ENCODE measurements at places on chromosomes 5 and 9.

- no peak for DNase-seq
- H3K27ac ChIP-seq: no peak overlapping the region
- no peaks in the 10 kb centered on the region for H3K36me3 ChIP-seq
- no peaks in the 10 kb centered on the region for H3K27me3 ChIP-seq
Observed at GRCh38 chr5:93294199-93294598, 286.8 kb downstream of the NR2F1-AS1 start.

GRCh38 chr5:150167908-150168307, 1.3 kb downstream of the CDX1 start:
- no peak for DNase-seq
- H3K27ac ChIP-seq: no peak overlapping the region

- H3K27me3 ChIP-seq: no peaks in the 10 kb centered on the region
- DNase-seq: no peak
- peaks cover 7% of the 10 kb centered on the region for H3K36me3 ChIP-seq
- H3K4me3 ChIP-seq: no peak overlapping the region
Observed at GRCh38 chr5:136162008-136162407, 29.4 kb downstream of the SMAD5 start.

DNA sequence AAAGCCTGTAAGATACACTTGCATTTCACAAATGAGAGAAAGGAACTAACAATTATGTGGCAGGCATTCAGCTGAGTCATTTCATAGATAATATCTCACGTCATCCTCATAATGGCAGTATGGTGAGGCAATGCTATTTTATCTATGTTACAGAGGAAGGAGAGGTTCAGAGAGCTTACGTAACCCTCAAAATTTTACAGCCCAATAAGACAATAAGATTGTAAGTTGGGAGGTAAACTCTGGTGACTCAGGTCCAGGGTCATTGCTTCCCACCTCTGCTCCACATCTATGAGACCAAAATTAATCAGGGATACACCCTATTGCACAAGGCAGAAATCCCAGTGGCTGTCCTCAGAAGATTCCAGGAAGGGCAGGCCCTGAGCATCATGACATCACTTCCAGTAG, 309.7 kb downstream of the NSG2 start:
- DNase-seq: no peak
- no peak overlapping the region for H3K27ac ChIP-seq
- H3K27me3 ChIP-seq: no peaks in the 10 kb centered on the region
- no peaks in the 10 kb centered on the region for H3K4me1 ChIP-seq
- H3K36me3 ChIP-seq: no peaks in the 10 kb centered on the region

DNA sequence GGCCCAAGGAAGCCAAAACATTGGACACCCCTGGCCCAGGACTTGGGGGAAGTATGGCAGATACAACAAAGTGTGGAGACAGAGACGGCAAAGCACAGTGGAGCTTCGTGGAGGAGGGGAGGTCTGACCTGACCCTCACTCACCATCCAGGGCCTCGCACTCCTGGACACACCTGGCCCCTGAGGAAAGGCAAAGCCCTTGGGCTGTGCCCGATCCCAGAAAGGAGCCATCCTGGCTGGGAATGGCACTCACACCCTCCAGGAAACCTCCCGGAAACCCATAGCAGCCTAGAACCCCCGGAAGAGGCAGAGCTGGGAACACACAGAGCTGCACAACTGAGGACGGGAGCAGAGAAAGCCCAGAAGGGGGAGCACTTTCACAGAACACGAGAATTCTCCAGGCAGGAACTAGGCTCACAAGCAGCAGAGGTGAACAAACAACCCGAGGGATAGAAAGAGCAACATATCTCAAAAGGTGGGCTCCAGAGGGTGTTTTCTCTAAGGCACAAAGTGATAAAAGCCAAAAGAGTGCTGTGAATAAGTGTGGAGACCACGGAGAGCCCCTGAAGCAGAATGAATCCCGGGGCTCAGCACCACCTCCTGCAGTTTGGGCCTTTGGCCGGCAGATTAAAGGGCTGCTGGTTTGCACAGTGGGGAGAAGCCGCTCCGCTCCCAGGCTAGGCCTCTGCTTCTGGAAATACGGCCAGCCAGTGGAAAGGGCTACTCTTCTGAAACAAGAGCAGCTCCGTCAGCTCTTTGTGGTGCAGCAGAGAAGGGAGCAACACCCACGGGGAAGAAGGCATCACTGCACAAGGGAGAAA, 108.2 kb downstream of the UBE2R2 start:
- no peak overlapping the region for H3K27ac ChIP-seq
- DNase-seq: no peak
- no peaks in the 10 kb centered on the region for H3K27me3 ChIP-seq
- no peak overlapping the region for H3K4me3 ChIP-seq

- no peaks in the 10 kb centered on the region for H3K4me1 ChIP-seq
- no peaks in the 10 kb centered on the region for H3K27me3 ChIP-seq
- peaks cover 6% of the 10 kb centered on the region for H3K36me3 ChIP-seq
- H3K27ac ChIP-seq: no peak overlapping the region
- peak overlapping the region; percentile 63 for H3K4me3 ChIP-seq
- no peak for DNase-seq
Observed at GRCh38 chr9:121122246-121123032, 47.7 kb downstream of the CNTRL start.

Data from ascending aorta (tissue), 2 donors.